Right ventricle myocardium superior (tissue), 1 donor: ENCODE measurements at places on chromosomes 7 and 10.

DNA sequence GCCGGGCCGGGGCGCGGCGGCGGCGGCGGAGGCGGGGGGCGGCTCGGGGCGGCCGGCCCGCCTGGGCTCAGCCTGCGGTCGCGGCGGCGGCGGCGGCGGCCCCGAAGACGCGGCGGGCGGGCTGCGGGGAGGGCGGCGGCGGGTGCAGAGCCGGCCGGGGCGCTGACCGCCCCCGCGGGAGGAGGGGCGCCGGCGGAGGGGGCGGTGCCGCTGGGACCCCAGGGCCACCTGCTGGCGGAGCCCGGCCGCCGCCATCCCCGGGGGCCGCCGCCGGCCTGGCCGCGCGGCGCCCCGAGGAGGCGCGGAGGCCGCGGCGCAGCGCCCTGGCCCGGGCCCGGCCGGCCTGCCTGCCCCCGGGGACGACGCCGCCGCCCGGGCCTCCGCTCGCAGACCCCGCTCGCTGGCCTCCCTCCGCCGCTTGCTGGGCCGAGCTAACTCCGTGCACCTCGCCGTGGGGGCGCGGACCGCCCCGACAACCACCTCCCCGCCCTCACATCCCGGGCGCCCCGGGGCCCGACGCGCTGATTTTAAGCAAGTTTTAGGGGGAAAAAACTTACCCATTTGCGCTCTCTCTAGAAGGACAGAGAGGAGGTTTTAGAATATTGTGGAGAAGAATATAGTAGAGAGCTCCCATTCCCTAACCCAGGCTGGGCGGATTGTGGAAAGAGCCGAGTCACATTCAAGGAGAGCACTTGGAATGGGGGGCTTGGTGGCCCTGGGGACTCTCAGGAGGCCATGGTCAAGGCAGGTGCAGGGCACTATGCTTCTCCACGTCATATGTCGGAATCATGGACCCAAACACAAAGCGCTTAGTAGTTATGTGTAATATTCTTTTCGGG lies at the start of gene BEND7:
TSS of gene BEND7 (minus strand) at position 140 of the 839 bp plus-strand sequence. CDS start 481 bp downstream, outside the sequence.
- DNase-seq, result peak; percentile 51

DNA sequence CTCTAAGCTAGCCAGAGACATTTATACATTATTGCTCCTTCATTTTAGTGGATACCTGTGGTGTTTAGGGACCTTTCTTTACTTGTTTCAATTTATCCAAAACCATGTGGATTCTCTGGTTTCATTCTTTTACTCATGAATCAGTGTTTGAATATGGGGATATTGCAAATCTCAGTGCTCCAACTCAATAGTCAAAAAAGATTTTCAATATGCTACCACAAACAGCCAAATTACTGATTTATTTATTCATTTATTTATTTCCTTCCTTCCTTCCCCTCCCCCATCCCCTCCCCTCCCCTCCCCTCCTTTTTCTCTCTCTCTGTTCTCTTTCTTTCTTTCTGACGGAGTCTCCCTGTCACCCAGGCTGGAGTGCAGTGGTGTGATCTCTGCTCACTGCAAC lies 253.1 kb upstream of the IMMP2L start:
- no peak for DNase-seq

DNA sequence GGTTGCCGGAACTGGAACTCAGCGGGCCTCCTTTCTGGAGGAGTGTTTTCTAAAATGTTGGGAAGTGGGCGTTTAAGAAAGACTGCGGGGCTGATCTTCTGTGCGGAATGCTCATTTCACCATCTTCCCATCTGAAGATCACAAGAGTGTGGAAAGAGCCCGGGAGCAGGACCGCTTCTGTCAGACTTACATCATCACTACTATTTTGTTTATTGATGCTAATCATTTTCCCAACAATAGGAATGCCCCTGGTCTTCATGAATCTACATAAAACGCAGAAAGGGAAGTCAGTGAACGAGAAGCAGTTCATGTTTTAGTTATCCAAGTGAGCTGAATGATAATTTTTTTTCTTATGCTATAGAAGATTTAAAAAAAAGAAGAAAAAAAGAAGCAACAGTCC lies 447.8 kb upstream of the MKI67 start:
- no peak for DNase-seq

DNA sequence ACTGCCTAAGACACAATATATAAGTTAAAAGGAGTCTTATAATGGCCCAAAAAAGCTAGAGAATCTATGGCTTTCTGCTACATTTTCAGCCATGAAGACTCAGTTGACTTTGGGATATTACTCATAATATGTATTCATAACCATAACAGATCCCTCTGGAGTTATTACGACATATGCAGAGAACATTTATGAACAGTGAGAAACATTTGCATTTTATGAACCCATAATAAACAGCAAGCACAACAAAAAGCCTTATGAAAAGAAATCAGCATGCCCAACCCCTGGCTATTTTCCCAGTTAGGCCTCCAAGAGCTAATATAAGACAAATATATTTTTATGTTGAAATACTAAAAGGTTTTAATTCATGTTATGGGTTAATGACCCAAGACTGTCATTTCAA lies 52.4 kb downstream of the ARMH3 start:
- no peak for DNase-seq

- DNase-seq, result no peak
Measured at GRCh38 chr10:93821051-93821772, 63.5 kb downstream of the LGI1 start.
